Sigmoid colon (tissue), 7 donors: ENCODE measurements at places on chromosomes 12 and 14.

GRCh38 chr12:56341616-56342015 lies 2.9 kb downstream of the IL23A start:
- no peak for DNase-seq

DNA sequence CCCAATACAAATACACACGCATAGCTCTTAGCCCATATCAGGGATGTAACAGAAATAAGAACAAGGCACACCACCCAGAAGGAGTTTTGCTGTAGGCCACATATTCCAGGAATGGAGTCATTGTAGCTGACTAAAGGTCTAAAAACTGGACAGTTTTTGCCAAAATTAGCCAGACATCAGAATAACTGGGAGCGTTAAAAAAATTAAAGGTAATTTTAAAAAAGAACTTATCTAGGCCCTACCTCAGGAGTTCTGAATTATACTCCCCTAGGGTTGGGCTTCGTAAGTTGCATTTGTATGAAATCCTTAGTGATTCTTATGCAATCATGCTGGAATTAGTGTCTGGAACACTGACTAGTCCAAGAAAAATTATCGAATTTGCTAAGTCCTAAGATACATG lies 987.7 kb downstream of the GALC start:
- DNase-seq: no peak

DNA sequence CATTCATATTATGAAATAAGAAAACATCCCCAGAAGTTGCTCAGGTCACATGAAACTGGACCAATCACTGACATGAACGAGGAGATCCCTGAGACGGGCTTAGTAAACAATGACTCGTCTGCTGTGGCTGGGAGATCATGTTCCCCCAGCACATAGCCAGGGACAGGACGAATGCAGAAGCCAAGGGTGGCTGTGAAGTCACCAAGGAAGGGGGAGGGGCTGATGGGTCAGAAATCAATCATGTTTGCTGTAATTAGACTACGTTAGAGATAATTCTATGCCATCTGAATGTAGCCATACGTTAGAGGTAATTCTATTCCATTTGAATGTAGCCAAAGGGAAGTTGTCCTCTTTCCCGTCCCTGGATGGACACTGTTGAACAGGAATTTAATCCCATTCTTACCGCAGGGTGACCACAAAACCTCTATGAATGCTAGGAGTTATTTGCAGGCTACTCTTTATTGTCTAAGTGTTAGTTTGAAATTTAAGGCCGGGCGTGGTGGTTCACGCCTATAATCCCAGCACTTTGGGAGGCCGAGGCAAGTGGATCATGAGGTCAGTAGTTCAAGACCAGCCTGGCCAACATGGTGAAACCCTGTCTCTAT lies 332.9 kb downstream of the TMEM132D start:
- no peak for DNase-seq

GRCh38 chr12:61267474-61267873 lies 992.7 kb upstream of the USP15 start:
- no peak for DNase-seq

DNA sequence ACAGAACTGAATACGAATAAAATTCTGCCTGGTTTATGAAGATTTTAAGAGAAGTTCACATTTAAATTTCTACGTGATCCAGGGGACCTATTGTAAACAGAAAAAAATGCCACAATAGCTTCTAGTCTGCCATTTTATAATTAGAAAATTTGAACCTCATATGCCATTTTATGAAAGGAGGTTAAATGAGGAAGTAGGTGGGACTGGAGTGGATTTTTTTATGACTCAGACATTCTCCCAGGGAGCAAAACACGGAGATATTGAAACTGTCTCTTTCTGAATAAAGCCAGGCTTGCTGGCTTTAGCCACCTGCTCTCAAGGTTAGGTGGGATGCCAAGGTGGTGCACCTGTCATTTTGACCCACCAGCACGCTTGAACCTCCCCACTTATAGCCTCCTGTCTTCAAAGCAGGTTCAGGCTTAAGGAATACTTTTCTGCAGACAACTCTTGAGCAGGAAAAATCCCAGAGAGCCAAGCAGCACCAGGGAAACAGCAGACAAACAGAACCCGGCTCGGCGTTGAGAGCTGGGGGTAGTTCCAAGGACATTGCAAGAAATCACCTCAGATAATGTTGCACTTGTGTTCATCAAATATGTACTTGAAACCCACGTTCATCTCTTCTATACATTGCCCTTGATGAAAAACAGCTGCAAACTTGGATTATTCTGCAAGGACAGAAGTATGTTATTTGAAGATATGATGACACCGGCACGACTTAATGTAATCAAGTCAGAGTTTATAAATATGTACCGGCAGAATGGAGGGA lies 203.7 kb downstream of the PPM1H start:
- DNase-seq: no peak

DNA sequence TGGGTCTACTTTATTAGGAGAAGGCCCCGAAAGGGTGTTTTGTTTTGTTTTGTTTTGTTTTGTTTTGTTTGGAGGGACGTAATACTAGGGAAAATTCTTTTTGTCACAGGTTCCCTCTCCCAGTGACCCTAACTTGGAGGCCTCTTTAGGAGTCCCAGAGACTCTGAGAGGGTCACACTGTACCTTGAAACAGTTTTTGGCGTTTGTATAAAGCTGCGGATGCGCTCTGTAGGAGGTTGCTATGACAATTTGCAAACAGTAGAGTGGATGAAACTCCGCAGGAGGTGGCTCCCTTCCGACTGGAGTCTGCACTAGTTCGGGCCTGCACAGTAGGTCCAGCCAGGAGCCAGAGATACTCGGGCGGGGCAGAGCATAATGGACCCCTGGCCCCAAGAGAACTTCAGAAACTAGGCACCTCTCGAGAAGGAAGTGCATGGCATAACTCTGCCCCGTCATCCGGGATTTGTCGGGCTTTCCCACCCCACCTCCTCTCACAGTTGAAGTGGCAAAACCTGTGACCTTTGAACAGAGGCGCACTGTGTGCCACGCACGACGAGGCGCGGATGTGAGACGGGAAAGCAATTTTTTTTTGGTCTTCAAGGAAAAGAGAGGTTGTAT lies 1.3 kb upstream of the DYRK2 start:
- DNase-seq: no peak

DNA sequence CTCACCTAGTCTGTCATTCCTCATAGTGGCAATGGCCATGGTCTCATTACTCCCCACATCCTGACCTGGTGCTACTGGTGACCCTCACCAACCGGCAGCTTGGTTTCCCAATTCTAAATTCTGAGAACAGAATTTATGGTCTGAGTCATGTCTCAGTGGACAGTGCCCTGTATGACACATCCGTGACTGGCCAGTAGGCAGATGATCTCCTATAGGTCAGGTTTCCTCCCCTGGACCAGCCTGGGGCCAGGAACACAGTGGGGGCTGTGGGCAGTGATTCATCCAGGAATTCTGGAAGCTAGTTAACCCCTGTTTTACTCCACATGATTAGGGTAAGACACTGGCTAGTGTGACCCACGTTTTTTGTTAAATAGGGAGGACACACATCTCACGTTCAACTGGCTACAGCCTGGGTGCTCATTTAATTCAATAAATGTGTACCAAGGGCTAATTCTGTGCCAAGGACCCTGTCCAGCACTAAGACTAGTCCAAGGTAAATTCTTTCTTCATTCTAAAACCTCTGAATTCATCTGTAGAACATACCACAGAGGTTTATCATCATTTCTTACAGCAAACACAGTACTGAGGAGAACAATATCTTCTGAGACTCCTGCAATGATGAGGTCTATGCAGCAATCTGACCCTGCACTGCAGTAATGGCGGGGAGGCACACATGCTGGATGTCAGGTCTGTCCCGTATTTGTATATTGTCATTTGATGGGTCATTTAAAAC lies 249.6 kb upstream of the TBX3 start:
- no peak for DNase-seq

GRCh38 chr12:120394483-120395367 lies 25.8 kb upstream of the MSI1 start:
- DNase-seq: no peak

GRCh38 chr12:66633676-66634075 lies 45.2 kb downstream of the GRIP1 start:
- DNase-seq: no peak

GRCh38 chr12:64299628-64300027 lies 77.5 kb upstream of the KICS2 start:
- DNase-seq: no peak

DNA sequence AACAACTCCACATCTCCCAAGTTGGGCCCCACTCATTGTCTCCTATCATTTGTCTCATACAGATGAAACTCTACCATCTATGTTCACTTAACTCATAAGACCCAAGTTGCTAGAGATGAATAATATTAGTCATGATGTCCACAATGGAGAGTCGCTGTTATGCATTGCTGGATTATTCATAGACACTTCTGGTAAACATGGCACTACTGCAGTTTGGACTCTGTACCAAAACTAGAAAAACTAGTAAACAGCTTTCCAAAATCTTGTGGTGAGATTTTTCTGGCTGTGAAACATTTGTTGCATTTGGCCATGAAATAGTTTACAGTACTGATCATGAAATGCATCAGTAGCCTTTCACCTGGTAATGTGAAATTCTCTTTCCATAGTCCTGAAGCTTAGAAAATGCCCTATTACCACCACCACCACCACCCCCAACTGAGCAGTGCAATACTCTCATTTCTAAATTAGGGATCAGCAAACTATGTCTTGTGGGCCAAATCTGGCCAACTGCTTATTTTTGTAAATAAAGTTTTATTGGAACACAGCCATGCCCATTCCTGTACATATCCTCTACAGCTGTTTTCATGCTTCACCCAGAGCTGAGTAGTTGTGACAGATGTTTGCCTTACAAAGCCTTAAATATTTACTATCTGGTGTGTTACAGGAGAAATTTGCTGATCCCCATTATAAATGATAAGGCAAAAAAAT lies 236.5 kb downstream of the DPF3 start:
- DNase-seq: no peak

GRCh38 chr14:75156901-75157300 lies 19.5 kb downstream of the TMED10 start:
- DNase-seq: no peak

GRCh38 chr12:113397497-113398197 lies 6.0 kb downstream of the SDS start:
- no peak for DNase-seq

DNA sequence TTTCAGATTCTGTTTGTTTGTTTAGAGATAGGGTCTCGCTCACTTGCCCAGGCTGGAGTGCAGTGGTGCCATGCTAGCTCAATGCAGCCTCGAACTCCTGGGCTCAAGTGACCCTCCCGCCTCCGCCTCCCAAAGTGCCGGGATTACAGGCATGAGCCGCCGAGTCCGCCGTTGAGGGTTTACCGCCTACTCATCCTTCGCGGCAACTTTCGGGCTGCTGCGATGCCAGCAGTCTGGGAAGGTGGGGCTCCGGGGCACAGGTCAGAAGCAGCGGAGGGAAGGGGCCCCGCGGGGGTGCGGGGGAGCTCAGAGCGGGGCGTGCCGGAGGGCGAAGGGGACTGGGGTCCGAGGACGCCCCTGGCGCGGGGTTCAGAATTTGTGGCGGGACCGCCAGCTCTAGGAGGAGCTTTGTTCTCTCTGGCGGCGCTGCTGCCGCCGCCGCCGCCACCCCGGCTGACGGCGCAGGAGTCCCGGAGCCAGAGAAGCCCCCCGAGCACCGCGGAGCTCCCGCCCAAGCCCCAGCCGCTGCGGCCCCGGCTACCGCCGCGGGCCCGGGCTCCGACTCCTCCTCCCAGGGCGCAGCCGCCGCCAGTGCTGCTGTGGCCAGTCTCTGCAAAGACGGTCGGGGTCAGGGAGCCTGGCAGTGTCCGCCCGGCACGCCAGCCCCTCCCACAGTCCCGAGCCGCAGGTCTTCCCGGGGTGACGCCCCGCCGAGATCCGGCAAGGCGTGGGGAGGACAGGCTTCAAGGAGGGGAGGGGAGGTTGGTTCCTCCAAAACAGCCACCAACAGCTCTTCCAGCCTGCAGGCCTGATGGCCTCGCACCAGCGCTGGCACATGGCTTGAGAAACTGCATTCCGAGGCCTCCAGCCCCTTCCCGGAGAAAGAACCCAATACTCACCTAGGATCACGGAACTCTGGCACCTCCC lies 10.9 kb upstream of the KRT77 start:
- DNase-seq: no peak

- no peak for DNase-seq
Measured at GRCh38 chr14:95537298-95538089, 2.6 kb downstream of the GLRX5 start.

DNA sequence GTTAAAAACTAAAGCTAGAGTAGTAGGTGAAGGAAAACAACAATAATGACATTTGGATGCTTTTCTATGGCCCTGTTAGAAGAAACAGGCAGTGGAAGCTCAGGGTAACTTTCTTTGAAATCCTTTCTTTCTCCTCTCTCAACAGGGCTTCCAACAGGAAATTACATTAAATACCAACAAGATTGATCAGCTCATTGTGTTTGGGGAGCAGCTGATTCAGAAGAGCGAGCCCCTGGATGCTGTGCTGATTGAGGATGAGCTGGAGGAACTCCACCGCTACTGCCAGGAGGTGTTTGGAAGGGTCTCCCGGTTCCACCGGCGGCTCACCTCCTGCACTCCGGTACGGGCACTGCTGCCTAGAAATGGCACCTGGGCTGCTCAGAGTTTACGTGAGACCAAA lies 81.5 kb downstream of the ESR2 start:
- DNase-seq: no peak

DNA sequence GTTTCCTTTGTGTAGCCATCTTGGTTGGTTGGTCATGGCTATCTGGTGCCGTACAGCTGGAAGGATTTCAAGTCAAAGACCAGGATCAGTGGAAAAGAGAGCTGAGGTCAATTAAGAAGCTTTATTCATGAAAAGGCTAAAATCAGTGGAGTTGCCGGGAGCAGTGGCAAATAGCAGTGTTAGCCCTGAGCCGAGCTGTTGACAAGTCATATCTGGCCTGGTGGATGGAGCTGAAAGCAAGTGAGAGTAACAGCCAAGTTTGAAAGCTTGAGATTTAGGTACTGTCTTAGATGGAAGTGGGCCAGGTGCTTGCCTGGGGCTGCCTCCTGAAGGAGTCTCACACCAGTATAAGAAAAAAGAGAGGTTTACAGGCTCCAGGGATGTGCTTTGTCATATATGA lies 9.0 kb downstream of the BATF start:
- no peak for DNase-seq

DNA sequence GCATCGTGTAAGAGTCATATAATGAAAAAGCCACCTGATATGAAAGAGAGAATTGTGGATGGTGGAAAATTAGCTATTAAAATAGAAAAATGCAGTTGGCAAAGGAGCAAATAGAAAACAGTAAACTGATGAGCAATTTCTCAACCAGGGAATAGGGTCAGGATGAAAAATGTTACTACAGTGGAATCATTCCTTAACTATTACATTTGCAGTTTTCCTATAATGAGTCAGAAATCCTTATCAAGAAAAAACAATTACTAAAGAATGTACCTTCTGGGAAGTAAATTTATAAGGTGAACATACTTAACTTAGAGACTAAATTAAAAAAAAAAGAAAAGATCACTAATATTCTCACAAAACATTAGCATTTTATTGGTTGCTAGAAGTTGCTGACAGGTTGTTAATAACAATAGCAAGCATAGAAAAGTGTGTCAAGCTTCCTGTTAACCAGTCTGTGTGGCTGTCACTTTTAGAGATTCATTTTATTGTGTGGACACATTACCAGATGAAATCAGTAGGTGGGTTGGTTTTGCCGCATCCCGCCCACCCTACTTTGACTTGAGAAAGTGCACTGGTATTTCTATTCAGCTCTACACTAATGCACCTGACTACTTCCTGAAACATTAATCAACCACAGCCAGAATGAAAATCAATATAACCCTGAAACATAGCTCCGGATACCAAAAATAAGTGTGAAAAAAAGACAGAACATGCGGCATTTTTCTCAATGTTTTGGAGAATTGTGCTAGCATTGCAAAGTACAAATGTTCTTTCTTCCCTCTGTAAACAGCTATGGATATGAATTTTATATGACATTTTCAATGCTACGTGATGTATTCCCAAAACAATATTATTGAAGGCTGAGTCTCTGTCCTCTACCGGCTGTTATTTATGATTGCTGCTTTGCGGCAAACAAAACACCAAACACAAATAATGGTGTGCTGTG lies 576.7 kb downstream of the SLC16A7 start:
- DNase-seq: no peak
